ENCODE measurements at places on chromosomes 5 and 9. TPM values are rescaled to one million over a fixed set of nuclear protein-coding genes. Genes with fewer than 3 reads are reported as not detected.

ARSI gene
- total RNA-seq = 45.4 TPM

DNAH5 gene
- total RNA-seq = 1.6 TPM

PCDHB11 gene
- total RNA-seq = 1.0 TPM

PDE8B gene
- total RNA-seq = 0.62 TPM

GRCh38 chr5:103243665-103244064 is 14.9 kb upstream of the MACIR start:
- DNase-seq = no peak

DNA sequence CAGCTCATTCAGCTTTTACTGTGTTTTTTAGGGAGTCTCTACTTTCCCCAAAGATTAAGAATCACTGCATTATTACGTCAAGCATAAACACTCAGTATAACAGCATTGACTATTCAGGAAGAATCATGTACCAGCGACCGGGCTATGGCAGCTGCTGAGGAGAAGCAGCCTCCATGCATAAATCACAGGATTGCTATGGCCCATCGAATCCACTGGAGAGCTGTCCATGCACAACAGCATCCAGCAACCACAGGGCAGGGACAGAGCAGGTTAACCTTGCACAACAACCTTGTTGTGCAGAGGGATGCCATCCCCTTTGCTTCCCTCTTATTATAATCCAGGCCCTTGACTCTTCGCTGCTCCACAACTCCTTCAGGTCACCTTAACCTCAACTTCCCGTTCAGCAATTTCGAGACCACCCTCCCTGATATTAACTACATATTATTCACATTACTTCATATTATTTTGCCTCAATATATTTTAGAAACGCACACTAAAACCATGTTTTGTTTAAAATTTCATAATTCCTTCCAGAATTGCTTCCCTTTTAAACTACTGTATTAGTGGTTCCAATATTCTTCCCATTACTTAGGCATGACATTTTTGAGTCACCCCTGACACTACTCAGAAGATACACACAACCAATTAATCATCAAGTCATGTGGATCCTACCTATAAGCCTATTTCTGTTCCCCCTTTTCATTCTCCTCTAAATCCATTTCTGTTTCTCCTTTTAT is 991 bp downstream of the IARS1 start:
- DNase-seq = no peak

DNA sequence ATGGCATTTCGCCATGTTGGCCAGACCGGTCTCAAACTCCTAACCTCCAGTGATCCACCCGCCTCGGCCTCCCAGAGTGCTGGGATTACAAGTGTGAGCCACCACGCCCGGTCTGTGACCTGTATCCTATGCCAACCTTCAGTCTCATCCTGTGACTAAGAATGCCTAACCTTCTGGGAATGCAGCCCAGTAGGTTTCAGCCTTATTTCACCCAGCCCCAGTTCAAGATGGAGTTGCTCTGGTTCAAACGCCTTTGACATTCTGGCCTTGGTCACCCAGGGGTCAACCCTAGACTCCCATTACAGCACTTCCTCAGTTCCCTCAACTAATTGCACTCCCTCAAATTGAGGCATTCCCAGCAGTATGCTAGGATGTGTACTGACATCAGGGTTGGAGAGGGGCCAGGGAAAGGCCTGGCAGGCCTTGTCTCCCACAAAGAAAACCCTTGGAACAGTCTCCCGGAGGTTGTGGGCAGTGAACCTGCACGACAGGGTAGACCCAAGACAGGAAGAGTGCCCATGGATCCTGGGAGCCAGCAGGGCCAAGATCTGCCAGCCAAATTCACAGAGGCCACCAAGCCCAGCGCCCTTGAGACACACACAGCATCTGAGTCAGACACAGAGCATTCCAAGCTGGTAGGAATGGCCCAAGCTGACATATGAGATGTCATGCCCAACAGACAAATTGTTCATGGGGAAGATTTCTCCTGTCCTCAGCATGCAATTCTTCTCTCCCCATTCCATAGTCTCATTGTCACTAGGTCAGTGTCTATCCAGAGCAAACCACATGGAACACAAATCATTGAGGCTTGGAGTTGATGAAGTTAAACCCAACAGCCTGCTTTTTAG is 24.9 kb upstream of the SMU1 start:
- peak; percentile 93 for DNase-seq

- no peak for DNase-seq
Measured at GRCh38 chr5:105616599-105616998, 2054.0 kb upstream of the NUDT12 start.
